Astrocyte of the cerebellum (primary cell): ENCODE measurements at places on chromosomes 1 and 21.

GRCh38 chr1:14350197-14350596, 248.3 kb upstream of the KAZN start:
- DNase-seq, result no peak

GRCh38 chr1:229107304-229107815, 163.6 kb upstream of the RAB4A start:
- DNase-seq, result no peak

GRCh38 chr1:92754719-92755050, 30.2 kb downstream of the EVI5 start:
- no peak for DNase-seq

- no peak for DNase-seq
Measured at GRCh38 chr1:211703812-211704537, 28.6 kb upstream of the NEK2 start.

DNA sequence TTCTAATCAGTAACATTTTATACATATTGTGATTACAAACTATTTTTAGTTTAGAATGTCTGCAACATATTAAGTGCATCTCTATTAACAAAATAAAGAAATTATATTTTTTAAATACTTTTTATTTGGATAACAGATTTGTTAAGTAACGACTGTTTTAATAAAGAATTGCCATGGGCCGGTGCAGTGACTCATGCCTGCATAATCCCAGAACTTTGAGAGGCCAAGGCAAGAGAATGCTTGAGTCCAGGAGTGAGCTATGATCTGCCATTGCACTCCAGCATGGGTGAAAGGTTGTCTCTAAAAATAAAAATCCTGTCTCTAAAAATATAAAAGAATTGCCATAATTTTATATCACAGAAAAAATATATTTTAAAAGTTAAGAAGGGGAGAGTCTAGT, 4.1 kb downstream of the LRRIQ3 start:
- DNase-seq, result peak; percentile 1

DNA sequence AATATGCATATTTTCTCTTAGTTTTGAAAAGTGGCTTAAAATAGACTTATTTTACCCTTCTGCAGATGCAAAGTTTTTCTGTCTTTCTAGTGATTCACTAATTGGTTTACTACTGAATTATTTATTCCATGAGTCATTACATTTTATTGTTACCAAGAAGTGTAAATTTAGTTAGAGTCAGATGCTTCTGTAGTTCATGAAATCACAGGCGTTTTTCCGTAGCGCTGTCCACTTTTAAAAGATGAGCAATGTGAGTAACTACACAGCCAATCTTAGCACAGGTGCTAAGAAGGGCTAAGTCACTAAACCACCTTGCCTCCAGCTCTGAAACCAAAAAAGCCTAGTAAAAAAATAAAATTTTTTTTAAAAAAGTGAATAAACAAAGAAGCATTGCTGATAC, 24.7 kb downstream of the RGS13 start:
- DNase-seq, result no peak

DNA sequence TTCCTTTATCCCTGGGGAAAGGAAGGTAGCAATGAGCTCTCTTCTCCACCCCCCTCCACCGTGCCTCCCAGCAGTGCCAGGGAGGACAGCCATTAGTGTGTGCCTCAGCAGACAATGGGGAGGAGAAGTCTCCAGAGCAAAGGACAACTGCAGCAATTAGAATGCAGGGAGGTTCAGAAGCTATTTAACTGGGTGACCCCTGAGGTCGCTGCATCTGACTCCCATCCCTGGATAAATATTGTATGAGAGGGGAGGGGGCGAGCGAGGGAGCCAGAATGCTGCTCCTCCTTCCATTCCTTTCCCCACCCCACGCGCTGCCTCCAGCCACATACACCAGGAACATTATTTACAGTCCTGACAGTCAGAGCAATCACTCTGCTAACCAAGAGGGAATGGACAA, 59.0 kb downstream of the ERI3 start:
- DNase-seq, result no peak

- DNase-seq, result peak; percentile 32
Measured at GRCh38 chr1:54287176-54287650, 87.2 kb downstream of the MRPL37 start.

DNA sequence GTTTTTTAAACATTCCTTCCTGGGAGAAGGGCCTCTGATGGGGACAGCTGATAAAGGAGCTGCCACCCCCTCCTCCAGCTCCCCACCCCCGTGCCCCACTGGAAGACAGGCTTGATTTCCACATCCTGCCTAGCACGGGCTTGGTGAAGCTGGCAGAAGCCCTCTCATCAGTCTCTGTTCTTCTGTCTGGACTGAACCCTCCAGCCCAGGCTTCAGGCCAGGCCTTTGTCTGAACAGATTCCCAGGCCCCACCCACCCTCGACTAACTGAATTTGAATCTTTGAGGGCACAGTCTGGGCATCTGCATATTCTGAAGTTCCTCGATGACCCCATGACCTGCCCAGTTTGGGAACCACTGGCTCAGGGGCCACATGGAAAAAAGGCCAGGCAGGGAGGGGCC, 75.3 kb downstream of the CD58 start:
- DNase-seq, result no peak

GRCh38 chr1:243849421-243850201, 432 bp downstream of the AKT3 start:
- DNase-seq, result no peak

- no peak for DNase-seq
Measured at GRCh38 chr1:113192242-113192641, 119.2 kb downstream of the LRIG2 start.

DNA sequence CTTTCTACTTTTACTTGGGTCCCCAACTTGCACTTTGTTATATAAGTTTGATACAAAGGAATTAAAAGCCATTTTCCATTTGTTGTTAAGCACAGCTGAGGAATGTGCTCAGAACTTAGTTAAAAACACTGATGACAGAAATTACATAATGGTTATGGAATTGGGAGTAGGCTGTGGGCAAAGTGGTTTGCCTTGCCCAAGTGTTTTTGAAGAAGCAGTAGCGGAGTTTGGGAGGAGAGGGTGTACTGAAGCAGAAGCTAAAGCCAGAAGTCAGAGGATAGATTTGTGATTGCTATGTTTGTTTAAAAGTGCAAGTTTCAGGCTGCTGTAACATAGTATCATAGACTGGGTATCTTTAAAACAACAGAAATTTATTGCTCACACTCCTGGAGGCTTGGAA, 391.8 kb downstream of the DUSP10 start:
- no peak for DNase-seq

- no peak for DNase-seq
Measured at GRCh38 chr1:219228058-219228419, 54.4 kb downstream of the LYPLAL1 start.

GRCh38 chr1:81878538-81878937, 77.8 kb downstream of the ADGRL2 start:
- no peak for DNase-seq
